ENCODE measurements at places on chromosomes 13 and 19.

GRCh38 chr19:7916955-7917266 lies 2.3 kb downstream of the TGFBR3L start:
- DNase-seq, result no peak

DNA sequence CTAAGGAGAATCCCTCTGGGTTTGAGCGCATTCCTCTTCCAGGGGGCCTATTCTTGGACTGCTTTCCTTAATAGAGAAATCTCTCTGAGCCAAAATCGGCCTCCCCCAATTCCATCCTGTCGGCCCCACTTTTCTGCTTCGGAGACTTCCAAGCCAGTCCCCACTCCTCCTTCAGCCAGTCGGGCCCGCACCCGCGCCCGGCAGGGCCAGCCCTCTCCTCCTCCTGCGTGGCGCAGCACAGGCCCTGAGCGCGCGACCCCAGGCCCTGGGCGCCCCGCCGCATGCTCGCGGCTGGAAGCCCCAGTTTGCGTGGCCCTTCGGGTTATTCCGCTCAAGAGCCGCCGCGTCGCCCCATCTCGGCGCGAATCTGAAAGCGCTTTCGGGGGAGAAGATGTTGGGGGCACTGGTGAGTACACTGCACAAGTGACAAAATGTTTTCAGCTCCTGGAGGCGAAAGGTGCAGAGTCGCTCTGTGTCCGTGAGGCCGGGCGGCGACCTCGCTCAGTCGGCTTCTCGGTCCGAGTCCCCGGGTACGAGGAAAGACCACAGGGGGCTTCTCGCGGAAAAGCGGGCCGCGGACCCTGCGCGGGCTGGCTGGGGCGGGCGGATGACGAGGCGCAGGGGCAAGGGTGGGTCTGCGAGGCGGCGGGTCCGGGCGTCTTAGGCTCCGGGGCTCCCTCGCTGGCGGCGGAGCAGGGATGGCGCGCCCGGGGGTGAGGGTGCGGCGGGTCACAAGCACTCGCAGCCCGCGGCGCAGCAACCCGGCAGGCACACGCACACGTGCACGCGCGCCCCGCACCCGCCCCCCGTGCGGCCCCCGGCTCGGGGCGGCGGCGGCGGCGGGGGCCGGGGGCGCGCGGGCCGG lies at the start of gene IL17D:
TSS of gene IL17D (plus strand) at position 785 of the 865 bp plus-strand sequence. CDS start 303 bp downstream, outside the sequence.
- no peak for DNase-seq

DNA sequence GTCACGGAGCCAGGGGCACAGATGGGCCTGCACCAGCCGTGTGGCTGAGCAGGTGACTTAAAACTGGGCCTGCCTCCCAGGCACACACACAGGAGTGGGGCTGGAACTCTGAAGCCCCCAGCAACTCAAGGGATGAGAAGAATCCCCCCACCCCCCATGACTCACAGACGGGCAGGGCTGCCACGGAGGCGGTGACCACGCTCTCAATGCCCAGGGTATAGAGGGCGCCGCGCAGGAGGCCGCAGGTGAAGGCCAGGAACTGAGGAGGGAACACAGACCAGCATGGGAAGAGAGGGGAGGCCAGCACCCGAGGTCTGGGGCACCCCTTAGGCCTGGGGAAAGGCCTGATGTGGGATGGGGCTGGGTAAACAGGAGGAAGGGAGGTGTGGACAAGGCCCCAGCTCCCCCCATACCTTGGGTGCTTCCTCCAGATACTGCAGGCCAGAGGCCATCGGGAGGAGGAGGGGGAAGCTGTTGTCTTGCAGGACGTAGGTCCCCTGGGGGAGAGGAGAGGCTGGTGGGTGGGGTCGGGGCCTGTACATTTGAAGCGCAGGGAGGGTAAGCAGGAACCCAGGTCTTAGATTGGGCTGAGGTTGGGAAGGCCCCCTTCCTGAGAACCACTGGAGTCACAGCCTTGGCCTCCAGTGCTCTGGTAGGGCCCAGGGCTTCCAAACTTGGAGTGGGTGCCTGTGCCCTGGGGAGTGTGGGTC lies 3.1 kb upstream of the NKPD1 start:
- no peak for DNase-seq

GRCh38 chr19:46021531-46022041 lies 1.3 kb downstream of the PGLYRP1 start:
- DNase-seq, result no peak

GRCh38 chr13:46183018-46183946 lies 1.3 kb upstream of the LCP1 start:
- DNase-seq, result no peak

GRCh38 chr13:48494874-48495273 lies 38.0 kb downstream of the RCBTB2 start:
- DNase-seq, result no peak

DNA sequence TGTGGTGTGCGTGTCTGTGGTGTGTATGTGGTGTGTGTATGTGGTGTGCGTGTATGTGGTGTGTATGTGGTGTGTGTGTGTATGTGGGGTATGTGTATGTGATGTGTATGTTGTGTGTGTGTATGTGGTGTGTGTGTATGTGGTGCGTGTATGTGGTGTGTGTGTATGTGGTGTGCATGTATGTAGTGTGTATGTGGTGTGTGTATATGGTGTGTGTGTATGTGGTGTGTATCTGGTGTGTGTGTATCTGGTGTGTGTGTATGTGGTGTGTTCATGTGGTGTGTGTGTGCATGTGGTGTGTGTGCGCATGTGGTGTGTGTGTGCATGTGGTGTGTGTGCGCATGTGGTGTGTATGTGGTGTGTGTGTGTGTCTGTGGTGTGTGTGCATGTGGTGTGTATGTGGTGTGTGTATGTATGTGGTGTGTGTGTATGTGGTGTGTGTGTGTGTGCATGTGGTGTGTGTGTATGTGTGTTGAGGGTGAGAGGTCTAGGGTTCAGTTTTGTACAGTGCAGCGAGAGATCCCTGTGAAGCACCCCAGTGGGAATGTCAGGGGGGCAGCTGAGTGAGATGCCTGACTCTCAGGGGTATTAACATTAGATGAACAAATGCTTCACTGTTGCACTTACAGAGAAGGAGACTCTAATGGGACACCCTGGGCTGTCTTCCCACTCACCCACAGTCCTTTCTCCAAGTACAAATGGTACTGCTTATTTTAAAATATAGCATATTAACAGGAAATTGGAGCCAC lies 61.3 kb upstream of the MEDAG start:
- no peak for DNase-seq

GRCh38 chr19:4722671-4723594 lies 709 bp downstream of the DPP9 start:
- DNase-seq, result no peak

- no peak for DNase-seq
Measured at GRCh38 chr13:20354722-20355121, 122.6 kb upstream of the GJB6 start.

DNA sequence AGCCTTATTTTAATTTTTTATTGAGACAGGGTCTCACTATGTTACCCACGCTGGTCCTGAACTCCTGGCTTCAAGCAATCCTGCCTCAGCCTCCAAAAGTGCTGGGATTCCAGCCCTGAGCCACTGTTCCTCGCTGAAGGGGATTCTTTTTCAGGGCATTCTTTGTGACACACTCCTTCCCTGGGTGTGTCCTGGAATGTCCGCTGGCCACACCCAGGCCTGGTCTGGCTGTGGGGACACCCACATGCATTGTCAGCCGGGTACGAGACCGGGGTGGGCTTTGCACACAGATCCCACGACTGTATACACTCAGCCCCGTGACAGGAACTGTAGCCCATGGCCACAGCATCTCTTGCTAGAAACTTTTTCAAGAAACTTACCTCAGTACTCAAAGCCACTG lies 34.4 kb upstream of the GATAD2A start:
- DNase-seq, result no peak
